ENCODE measurements at places on chromosomes 3 and 15.

GRCh38 chr3:68999605-69000004, 13.9 kb downstream of the EOGT start:
- no peak for DNase-seq

DNA sequence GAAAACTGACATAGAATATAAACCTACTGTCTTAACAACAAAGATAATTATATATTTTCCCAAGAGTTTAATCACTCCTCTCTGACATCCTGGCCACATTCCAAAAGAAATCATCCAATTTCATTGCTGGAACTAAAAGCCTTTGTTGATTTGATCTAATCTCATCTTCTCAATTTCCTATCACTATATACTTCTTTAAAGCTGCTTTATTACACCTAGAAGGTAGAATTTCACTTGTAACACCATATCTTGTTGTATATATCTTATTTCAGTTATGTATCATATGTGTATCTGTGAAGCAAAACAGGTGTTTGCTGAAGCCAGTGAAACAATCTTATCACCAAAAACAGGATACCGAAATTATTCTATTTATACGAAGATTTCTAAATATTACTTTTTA, 740.2 kb downstream of the ROBO1 start:
- no peak for DNase-seq

DNA sequence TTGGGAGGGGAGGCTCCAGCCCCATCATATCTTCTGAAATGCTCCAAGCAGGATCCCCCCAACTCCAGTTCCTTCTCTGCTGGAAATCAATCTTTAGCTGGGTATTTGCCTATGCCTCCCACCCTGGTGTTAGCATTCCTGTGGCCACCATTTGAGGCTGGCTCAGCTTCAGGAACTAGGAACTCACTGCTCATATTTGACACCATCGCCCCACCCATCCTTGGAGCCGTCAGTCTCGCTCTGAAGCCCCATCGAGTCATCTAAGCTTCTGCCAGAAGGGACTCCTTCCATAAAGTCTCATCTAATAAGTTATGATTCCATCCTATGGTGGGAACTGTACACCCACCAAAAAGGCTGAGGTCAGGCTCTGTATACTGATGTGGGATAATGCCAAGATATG, 26.4 kb downstream of the PRKCD start:
- peak; percentile 36 for DNase-seq

DNA sequence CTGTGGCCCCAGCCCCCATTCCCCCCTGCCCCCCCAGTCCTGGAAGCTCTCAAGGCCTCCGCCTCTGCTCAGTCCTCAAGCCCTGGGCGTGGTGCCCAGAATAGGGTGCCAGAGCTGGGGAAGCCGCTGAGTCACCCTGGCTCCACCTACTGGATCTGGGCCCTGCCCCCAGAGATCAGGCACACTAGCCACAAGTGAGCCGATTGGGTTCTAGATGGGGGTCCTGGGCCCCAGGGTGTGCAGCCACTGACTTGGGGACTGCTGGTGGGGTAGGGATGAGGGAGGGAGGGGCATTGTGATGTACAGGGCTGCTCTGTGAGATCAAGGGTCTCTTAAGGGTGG, 5.7 kb downstream of the EIF4G1 start:
- DNase-seq = peak; percentile 94

- no peak for DNase-seq
These were observed 265.9 kb downstream of the CD47 start for GRCh38 chr3:107824822-107825371.

DNA sequence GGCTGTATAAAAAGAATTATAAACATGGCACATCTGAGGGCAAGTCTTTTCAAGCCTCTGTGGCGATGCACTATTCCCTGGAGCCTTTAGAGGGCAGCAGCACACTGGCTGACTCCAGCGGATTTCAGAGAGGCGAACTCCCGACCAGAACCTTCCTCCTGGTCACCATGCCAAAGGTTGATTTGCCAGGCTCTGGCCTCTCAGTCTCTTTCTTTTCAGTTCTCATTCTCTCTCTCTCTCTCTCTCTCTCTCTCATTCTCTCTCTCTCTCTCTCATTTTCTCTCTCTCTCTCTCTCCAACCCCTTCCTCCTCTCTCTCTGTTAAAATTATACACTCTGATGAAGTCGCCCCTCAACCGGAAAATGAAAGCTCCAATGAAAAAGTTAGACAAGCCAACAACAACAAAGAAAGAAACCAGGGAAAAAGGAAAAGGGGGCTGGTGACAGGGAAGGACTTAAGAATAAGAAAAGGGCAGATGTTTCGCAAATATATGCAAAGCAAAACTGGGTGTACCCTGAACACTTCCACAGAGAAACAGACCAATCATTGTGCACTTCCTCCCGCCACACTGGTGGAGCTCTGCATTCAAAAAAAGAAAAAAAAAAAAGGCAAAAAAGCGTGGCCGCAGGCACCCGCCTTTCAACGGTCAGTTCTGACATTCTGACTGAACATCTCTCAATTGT, 90.2 kb downstream of the TIGIT start:
- DNase-seq = peak; percentile 89

DNA sequence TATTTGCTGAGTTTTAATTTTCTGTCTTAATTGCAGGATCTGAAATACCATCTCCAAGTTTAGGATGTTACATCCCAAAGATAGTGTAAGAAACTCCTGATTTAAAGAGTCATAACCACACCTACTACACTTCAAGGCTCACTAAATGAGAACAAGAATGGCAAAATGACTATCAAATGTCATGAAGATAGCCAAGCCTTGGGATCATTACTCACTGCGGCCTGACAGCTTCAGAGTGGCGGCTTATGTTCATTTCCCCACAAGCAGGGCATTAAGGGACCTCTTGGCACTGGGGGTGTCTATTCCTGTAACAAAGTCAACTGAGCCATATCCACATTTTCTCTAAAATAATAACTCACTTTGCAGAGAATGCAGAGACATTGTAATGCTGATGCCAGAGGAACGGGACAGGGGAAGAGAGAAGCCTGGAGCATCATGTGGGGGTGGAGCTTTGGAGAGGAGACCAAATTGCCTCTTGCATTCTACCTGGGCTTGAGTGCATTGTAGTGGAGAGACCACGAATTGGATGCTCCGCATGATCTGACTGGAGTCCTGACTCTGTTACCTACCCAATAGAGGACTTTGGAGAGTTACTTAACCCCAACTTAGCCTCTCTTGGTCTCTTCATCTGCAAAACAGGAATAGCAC, 219.2 kb downstream of the OPA1 start:
- DNase-seq = no peak

DNA sequence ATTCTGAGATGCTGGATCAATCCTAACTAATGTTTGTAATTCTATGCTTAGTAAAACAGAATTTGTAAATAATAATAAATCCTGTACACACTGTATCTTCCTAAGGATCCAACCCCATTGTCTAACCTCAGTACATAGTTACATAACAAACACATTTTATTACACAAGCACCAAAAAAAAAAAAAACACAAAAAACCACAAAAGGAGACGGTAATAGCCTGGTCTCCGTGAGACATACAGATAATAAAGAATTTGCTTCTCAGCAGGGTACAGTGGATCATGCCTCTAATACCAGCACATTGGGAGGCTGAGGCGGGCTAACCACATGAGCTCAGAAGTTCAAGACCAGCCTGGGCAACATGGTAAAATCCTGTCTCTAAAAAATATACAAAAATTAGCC, 558.7 kb downstream of the MAGI1 start:
- DNase-seq = no peak

DNA sequence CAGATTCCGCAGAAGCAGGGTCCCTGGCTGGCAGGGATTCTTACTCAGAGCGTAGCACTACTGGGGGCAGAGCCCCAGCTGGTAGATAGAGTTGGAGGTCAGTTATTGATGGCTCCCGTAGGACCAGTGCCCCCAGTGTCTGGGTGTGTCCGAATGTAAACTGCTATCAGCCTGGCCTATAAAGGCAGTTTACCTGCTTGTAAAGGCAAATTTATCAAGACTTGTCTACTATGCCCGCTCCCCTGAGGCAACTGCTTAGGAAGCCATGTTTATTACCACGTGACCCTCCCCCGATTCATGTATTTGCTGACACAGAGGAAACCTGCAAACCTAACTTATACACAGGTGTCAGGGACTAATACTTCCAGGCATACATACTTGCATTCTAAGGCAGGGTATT, 607 bp upstream of the PPP1R14D start:
- DNase-seq = no peak

DNA sequence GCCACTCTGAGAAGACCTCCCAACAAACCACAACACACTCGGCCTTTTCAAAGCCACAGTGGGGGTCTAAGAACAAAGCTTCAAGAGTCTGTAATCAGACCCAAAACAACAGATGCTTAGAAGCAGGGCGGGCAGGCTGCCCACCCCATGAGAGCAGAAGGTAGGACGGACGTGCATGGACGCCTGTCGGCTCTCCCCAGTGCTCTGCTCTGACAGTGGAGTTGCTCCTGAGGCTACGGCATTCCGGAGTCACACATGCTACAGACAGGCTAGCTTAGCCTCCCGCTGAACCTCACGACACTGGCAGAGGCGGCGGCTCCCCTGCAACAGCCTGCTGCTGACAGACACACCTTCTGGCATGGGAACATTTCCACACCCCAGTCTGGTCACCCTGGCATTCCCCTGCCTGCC, 33.5 kb downstream of the SLCO2A1 start:
- peak; percentile 38 for DNase-seq

GRCh38 chr3:149186721-149187120, 34.9 kb downstream of the CP start:
- no peak for DNase-seq

Measured in femur (tissue), 1 donor.